ENCODE measurements at places on chromosomes 12 and 14. TPM values are rescaled to one million over a fixed set of nuclear protein-coding genes. Genes with fewer than 3 reads are reported as not detected.

DNA sequence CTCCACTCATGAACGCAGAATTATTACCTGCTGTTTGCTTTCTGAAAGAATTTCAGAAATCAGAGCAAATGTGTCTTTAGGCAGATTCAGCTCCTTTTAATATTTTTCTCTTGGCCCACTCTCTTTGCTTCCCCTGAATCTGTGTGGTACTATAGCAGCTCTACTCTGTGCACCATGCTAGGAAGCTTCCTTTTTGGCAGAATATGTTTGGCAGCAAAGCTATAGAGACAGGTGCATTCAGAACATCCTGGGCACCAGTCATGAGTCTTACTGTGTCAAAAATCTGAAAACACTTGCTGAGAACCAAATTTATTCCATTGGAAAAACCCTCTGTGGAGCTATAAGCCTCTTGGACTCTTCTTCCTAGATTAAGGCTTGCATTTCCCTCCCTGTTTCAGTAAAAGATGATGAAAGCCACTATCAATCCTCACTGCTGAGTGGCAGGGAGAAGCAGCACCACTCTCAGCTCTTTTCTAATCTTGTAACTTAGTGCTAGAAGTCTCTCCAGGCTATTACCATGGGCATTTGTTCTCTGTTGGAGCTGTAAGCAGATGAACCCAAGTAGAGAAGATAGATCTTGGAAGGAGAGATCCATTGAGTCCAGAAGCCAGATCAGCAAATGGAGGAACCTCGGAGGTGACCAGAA, 18.2 kb downstream of the CIPC start:
- DNase-seq, result no peak

GRCh38 chr12:15752785-15753184, 36.4 kb downstream of the EPS8 start:
- DNase-seq, result no peak

DNA sequence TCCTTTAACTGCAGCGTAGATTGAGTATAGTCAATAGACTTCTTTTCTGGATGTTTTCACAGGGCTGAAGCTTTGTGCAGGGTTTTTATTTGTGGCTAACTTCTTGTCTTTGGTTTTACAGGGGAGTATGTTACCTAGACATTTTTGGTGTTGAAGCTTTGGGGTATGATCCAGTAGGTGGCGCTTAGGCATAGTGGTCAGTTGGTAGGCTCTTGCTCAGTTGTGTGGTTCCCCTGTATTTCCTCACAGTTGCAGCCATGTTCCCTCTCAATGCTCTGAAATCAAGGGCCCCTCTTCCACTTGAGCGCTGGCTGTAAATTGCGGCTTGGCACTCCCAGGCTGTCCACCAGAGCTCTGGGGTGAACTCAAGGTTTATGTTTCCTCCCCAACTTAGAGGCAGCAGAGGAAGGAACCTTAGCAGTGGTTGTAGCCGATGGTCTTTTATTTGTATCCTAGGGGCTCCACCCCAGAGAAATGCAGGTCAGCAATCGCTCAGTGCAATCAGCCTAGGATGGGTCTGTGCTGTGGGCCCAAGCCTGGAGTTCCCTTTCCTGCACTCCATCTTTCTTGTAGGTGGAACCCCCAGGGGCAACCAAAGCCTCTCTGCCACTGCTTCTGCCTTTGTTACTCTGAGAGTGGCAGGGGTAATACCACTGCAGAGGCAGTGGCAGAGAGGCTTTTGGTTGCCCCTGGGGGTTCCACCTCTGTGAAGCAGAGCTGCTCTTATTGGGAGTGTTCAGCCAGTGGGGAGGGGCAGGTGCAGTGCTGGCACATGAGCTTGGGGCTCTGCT, 55.1 kb downstream of the CMAS start:
- peak; percentile 46 for DNase-seq

DNA sequence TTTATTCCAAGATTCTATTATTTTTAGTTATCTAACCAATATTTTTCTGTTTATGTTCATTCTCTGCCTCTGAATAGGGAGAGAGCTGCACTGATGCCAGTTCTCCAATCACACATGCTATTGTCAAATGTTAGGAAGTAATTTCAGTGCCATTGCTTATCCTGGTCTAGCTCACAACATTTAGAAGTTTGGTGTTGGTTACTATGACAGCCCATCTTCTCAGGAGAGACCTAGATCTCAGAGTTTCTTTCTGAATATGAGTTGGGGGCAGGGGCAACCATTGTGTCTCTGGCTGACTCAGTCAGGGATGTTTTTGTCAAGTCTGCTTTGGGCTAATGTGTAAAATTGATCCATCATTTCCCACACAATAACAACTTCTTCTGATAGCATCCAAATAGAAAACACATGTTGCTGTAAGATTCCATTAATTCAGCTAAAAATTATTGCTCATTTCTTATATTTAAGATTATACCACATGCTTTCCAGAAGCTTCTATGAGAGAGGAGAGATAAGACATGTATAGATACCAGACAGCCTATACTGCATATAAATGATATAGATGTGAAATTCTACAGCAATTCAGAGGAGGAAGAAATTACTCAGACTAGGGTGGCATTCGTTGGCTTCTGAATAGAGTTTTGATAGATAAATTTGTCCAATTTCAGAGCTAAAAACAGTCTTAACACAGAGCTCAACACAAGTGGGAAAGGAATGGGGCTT, 64.8 kb downstream of the DACT1 start:
- DNase-seq, result no peak

STAT6 gene
- total RNA-seq, result 28.4 TPM

GRCh38 chr14:95395098-95395737, 75.5 kb upstream of the CLMN start:
- no peak for DNase-seq

SERPINA5 gene
- not detected for total RNA-seq

- DNase-seq, result no peak
These were observed 466.2 kb upstream of the FLRT2 start for GRCh38 chr14:85063747-85064146.

PRB2 gene
- not detected for total RNA-seq

GRCh38 chr12:46452776-46453175, 80.2 kb upstream of the SLC38A2 start:
- no peak for DNase-seq

DNA sequence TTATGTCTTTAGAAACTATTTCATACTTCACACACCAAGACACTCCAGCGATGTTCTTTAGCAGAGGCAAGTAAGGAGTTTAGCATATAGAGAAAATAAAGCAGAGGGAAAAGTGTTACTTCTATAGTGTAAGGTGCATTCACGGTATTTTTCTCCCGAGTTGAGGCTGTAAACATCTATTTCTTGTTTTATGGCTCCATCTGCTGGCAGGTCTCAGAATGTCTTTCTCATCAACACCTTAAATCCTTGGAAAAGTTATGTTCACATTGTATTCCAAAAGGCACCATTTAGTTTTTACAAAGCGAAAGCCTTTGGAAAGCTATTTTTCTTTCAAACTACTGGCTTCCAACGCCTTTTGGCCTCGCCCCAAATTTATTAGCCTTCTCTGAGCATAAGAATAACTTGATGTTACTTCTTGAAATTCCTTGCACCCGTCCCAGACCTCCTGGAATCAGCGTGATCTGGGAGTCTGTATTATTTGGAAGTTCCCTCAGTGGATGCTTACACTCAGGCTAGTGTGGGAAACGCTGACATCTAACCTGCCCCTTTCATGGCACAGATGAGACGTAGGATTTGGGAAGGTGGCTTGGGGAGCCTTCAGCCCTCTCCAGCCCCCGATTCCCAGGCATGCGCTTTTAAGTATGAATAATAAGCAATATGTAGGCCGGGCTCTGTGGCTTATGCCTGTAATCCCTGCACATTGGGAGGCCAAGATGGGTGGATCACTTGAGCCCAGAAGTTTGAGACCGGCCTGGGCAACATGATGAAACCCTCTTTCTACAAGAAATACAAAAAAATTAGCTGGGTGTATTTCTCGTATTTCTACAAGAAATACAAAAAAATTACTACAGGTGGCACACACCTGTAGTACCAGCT, 1.9 kb upstream of the PIWIL1 start:
- peak; percentile 48 for DNase-seq

DNA sequence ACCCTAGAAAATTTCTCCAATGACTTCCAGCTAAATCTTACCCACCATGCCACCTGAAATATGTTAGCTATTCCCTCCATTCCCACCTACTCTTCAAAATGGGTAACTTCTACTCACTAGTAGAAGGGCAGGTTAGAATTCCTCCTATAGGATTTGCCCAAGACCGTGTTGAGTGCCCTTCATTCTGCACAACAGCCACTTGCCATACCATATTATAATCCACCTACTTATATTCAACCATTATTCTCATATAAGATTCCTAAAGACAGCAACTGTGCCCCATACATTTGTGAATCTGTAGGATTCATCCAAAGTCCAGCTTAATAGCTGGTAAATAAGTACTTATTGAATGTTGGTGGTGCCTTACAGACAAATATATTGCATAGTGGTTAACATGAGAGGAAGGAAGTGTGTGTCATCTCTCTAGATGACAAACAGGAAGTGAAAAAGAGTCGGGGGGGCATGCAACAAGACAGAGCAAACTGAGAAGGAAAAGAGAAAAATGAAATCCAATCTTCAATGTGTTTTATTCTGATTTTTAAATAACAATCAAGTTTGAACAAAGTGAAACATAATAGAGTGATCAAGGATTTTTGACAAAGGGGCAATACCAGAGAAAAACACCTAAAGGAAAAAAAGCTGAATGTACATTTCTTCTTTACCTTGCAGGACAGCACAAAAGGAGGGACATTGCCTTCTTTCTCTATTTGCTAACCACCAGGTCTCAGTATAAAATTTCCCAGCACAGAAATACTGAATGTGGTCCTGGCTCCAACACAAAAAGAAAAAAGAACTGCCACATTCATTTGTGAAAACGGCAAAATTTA, 389.3 kb upstream of the USP15 start:
- no peak for DNase-seq

- no peak for DNase-seq
These were observed 58.7 kb downstream of the ITPK1 start for GRCh38 chr14:93056840-93057585.

- peak; percentile 40 for DNase-seq
These were observed 586.6 kb upstream of the NOVA1 start for GRCh38 chr14:27184427-27184826.

All from PC-3 (cell line).